ENCODE measurements at places on chromosomes 2 and 18.
A peak's percentile ranks its signal among the peaks of the same experiment; 100 is the strongest.

DNA sequence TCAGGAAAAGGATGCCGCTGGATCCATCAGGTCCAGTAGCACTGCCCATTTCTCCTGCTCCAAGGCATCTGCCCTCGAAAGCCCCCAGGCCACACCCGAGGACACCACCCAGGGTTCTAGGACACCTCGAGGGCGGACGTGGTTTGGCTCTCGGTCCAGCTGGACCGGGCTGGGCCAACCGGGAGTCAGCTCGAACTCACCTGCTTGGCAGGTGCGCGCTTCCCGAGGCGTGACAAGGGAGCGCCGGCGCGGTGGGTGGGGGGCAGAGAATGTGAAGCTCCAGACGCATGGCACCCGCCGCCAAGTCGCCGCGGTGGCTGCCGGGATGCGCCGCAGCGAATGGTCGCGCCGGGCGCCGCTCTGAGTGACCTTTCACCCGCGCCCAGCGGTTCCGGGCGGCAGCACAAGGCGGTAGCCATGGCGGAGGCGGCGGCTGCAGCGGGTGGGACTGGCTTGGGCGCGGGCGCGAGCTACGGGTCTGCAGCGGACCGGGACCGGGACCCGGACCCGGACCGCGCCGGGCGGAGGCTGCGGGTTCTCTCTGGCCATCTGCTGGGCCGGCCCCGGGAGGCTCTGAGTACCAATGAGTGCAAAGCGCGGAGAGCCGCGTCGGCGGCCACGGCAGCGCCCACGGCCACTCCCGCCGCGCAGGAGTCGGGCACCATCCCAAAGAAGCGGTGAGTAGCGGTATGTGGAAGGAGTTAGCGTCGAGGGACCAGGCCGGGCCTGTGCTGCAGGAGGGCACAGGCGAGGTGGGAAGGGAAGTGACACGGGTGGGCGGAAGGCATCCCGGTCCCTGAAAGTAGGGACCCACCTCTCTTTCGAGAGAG is at the start of gene AGPS:
AGPS (plus strand) TSS at position 401 of the 830 bp plus-strand sequence; CDS start at position 418, 17 bp downstream.
- peak; percentile 72 for DNase-seq

GRCh38 chr2:160884056-160884455 is 276.2 kb upstream of the TANK start:
- DNase-seq = no peak

GRCh38 chr2:65604246-65604645 is 171.8 kb upstream of the SPRED2 start:
- DNase-seq = no peak

GRCh38 chr2:137769406-137769805 is 194.9 kb upstream of the HNMT start:
- DNase-seq = no peak

GRCh38 chr2:66031236-66031635 is 403.7 kb upstream of the MEIS1 start:
- no peak for DNase-seq

- DNase-seq = no peak
These were observed 152.2 kb upstream of the REV1 start for GRCh38 chr2:99641999-99642398.

DNA sequence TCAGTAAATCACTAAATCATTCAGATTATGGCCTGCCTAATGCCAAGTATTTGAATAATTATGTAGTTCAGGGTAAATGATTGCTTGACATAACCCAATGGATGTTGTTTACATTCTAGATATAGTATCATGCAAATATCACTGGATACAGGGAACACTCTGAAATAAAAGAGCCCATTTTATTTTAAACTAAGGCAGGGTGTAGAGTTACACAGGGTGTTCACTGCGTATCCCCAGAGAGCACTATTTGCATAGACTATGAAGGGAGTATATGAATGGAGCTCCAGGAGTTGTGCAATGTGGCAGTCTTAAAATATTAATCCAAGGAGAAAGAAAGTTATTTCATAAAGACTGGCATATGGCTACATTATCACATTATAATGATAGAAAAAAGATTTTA is 701.1 kb upstream of the KLHL29 start:
- no peak for DNase-seq

DNA sequence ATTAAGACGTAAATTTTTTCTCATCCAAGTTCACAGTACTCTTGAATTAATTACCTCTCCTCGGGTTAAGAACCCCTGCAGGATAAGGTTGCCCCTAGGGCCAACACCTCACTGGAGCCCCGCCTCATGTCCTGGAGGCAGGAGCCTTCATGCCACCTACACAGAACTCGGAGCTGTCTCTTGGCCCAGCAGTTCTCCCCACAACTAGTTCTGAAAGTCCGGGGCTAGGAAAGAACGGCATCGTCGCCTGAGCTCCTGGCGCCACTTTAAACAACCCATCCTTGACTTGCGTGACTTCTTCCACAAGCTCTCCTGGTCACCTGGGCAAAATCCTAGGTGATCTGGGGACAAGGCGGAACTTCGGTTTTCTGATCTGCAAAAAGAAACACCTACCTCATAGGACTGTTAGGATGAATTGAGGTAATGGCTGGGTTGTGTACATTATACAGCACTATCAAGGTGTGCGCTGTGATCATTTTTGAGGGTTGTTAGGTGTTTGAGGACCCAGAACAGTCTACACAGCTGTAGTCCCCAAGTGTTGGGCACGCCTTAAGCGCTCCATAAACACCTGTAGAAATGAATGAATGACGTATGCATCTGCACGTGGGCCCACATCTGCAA is 641 bp upstream of the ITGA6 start:
- DNase-seq = no peak

DNA sequence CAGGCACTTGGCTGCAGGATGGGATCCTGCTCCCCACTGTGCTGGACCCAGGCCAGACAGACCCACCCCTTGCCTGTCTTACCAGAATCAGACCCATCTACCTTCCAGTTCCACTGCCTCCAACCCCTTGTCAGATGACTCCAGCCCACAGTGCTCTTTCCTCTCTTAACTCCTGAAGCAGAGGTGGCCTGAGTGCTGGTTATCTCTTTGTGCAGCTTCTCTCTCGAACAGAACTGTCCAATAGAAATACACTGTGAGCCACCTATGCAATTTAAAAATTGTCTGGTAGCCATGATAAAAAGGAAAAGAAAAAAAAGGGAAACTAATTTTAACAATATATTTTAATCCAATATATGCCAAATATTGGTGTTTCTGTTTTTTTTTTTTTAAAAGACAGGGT is 160.2 kb upstream of the SMAD2 start:
- no peak for DNase-seq

DNA sequence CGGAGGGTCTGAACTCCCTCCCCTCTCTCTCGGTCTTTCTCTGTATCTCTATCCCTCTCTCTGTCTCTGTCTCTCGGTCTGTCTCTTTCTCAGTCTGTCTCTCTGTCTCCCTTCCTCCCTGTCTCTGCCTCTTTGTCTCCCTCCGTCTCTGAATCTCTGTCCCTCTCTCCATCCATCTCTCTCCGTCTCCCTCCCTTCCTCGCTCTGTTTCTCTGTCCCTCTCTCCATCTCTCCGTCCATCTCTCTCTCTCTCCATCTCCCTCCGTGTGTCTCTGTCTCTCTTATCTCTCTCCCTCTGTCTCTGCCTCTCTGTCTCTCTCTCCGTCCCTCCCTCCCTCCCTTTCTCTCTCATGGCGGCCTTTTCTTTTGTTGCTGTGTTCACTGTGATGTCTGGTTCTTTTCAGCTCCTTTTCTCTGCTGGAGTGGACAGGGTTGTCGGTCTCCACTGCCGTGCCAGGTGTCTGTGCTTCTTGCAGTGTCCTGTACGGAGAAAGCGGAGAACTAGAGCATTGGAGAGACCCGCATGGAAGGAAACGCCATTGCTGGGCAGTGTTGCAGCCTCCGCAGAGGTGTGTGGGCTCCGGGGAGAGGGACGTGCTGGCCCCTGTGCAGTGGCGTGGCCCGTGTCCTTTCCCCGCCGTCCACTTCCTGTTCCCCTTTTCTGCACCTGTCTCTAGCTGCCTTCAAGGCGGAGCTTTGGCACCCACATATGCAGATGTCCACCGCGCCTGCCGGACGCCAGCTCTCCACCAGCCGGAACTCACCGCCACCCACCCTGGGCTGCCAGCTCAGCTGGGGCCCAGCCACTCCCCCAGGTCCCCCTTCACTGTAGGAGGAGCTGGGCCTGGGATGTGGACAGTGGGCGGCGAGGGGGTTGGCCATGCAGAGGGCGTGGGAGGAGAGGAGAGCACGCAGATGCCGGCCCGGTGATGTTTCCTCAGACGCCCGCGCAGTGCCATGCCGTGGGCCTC is 113.1 kb downstream of the NFATC1 start:
- no peak for DNase-seq

DNA sequence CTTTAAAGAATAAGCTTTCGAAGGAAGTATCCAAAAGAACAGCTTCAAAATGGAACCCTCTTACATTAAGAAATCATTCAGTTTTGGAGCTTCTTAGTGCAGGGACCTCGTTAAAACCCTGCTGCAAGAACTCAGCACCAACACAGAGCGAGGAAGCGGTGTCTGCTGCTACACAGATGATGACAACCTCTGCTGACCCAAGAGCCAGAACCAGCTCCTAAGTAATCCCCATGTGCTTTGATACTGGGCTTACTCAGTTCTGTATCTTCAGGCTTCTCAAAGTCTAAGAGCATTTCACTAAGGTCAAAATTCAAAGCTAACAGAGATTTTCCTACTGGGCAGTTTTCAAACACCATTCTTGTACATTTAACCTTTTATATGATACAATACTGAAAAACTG is 194.6 kb downstream of the STK39 start:
- DNase-seq = no peak

DNA sequence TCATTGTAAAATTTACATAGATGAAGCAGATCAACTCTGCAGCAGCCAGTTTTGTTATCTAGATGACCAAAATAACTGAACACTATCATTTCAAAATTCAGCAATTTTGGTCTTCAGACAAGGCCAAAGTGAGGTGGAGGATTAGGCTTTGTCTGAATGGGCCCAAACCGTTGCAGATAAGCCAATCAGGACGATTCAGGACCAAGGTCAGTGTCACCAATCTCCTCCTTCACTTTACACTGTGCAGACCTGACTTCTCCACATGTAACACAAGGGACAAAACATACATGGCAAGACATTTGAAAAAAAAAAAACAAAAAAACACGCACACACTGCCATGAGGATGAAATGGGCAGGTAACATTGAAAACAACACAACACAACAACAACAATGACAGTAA is 211.2 kb downstream of the NAPG start:
- DNase-seq = no peak

GRCh38 chr2:138058427-138058826 is 94.2 kb downstream of the HNMT start:
- DNase-seq = no peak

- no peak for DNase-seq
These were observed 432.4 kb downstream of the TNS1 start for GRCh38 chr2:217570394-217570793.

- no peak for DNase-seq
These were observed 1490.2 kb upstream of the SLC39A10 start for GRCh38 chr2:194166818-194167217.

DNA sequence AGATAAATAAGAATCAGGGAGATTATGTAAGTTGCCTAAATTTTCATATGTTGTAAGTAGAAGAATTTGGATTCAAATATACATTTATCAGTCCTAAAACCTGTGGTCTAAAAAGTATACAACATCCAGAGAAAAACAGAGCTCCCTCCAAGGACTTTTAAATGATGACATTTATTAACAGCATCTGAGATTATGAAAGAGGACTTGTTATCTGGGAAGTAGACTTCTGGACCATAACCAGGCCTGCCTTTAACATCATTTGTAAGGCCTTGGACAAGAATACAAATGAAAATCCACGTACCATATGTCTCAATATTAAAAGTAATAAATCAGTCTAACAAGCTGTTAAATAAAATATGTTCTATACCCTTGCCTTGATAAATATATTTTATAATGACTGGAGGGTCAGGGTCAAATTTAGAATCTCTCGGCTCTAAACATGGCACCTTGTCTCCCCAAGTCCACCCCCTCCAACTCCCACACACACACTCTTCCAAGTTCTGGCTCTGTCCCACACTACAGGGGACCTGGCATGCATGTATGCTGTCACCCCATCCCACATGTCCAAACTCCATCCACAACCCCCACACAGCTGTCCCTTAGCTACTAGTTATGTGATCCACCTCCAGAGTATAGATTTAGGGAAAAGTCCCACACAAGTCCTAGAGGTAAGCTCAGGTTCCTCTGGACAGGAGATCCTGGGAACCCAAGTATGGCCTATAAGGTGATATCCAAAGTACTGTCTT is 382.6 kb downstream of the CDH2 start:
- no peak for DNase-seq

DNA sequence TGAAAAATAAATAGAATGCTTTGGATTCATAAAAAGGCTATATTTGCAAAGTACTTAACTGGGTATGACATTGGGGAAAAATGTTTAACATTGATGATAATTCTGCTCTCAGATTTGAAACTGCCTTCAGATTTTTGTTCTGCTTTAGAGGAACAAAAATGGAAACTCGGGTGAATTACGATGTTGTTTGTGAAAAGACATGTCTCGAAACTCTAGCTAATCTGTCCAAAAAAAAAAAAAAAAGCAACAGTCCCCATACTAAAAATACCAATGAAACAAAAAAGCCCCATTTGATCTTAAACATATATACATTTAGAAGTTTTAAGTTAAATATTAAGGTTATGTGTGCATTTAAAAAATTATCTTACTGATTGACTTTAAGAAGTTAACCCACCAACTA is 3.0 kb downstream of the ZDBF2 start:
- no peak for DNase-seq

DNA sequence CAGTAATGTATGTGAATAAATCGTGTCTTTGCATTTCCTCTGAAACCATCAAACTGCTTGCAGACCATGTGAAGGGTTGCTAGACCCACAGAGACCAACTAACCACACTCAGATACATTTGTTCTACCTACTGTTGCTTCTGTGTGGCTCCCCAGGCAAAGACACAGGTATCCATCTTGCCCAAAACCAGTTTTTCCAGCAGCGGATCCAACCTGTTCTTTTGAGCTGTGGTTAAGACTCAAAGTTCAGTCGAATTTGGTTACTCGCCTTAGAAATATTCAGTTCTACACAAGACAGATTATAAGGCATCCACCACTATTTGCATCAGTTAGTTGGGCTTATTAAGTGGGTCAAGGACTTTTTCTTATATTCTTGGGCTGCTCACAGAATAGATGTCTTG is 276.2 kb upstream of the EPHA4 start:
- no peak for DNase-seq

- DNase-seq = no peak
These were observed 88.7 kb upstream of the MAP4K3 start for GRCh38 chr2:39525636-39526412.

DNA sequence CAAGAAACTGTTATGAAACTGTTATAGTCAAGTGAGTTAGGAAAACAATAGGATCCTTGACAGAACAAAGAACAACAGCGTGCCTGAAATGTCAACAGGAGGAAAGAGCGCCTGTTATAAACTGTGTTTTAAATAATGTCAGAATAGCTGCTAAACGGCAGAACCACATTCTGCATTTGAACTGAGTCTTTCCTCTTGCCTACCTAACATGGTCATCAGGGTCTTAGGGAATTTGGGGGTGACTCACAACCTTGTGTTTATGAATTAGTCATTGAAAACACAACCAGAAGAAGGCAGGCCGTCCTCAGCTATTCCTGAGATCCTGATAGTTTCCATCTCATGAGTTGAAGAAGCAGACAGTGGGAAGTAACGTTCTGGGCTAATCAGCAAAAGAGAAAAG is 222.0 kb upstream of the FN1 start:
- no peak for DNase-seq

GRCh38 chr18:69444221-69444620 is 43.5 kb downstream of the DOK6 start:
- DNase-seq = no peak
